Fibroblast of skin of back (primary cell): ENCODE measurements at places on chromosomes 1 and 21.
A peak's percentile ranks its signal among the peaks of the same experiment; 100 is the strongest.

DNA sequence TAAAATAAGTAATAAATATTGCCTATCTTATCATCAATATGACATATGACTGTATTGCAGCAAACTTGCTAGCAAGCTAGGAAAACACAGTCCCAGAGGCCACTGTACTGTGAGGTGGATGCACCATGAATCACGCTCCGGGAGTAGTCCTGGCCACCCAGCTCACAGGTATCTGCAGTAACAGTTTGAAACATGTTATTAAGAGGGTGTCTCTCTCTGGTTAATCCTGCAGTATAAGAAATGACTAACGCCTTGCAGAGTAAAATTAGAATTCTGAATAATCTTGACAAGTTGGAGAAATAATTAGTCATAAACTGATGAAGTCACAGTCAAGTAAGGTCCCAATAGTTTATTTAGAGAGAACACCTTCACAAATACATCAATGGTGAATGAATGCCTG lies 34.0 kb upstream of the DPT start:
- DNase-seq: no peak

DNA sequence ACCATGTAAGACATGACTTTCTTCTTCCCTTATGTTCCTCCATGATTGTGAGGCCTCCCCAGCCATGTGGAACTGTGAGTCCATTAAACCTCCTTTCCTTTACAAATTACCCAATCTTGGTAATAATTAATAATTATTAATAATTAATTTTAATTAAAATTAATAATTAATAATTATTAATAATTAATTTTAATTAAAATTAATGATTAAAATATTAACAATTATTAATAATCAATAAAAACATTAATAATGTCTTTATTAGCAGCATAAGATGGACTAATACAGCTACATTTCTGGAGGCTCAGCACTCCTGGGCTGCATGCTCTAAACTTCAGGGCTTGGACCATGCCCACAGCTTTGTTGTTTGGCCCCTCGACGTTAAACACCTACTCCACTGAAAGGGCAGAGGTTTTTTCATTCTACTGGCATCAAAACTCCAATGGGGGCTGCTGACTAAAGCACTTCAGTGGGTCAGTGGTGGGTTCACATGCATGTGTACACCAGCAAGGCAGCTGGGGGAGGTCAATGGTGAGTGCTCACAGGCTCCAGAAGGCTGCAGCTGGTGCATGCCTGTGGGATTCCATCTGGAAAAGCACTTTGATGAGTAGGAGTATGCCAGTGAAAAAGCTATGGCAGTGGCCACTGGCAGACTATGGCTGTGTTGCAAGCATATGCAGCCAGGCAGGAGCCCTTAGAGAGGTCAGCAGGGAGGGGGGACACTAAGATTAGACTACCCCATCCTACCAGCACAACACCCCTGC lies 561.3 kb downstream of the NCAM2 start:
- DNase-seq: no peak

DNA sequence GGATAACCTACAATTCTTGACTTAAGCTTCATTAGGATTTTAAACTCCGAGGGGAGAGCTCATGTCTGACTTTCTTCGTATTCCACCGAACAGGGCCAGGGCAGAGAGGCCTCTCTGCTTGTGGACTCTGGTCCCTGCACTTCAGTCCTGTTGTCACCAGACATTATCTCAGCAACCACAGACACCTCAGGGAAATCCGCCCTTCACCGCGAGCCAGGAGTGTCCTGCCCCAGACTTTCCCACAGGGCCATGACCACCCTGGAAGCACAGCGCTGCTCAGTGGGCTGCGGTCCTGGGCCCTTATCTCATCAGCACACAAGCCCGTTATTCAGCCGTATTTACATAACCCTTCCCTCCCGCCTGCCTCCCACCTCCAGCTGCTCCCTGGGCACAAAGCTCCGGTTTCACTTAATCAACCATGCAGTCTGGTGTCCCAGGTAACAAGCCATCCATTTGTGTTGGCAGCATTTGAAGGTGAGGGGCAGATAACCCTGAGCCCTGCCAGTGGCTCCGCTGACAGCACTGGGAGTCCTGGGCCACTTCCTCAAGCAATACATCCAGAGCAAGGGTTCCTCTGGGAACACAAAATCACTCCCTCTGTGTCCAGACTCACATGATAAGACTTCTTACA lies 122.8 kb upstream of the RAB4A start:
- DNase-seq: no peak

DNA sequence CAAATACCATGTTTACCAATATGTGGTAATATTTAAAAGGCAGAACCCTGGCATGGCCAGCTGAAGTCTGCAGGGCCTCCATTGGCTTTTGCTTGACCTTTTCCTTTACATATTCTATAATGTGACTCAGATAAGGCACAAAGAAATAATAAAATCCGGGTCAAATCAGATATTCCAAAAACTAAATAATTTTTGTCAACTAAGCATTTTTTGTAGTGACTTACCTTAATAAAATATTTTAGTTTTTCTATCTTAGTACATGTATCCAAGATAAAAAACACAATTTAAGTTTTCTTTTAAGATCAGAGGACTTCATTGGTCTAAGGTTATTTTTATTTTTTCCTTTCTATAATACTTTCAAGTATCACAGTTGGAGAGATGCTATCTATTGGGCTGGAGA lies 179.4 kb upstream of the ADAMTS5 start:
- DNase-seq: no peak

DNA sequence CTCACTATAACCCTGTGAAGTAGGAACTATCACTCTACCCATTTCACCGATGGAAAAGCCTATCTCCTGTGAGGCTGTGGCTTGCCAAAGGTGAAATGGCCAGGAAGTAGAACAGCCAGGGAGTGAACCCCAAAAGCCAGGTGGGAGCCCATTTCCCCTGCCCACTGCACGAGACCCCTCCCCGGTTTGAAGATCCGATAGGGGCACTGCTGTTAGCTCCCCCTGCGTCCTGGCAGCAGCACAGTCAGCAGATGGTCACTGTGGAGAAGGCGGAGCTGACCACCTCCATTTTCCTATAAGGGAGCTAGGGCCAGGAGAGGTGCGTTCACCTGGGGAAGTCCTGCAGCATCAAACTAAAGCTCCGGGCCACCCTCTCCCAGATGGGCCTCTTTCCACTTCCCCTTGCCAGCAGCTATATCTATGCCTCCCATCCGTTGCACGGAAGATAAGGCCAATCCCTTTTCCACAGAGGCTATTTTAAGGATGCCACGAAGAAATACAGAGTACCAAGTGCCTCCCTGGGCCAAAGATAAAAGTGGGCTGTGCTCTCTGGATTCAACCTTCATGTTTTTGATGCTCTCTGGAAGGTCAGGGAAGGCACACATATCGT lies 7.8 kb downstream of the ERG start:
- DNase-seq: no peak

DNA sequence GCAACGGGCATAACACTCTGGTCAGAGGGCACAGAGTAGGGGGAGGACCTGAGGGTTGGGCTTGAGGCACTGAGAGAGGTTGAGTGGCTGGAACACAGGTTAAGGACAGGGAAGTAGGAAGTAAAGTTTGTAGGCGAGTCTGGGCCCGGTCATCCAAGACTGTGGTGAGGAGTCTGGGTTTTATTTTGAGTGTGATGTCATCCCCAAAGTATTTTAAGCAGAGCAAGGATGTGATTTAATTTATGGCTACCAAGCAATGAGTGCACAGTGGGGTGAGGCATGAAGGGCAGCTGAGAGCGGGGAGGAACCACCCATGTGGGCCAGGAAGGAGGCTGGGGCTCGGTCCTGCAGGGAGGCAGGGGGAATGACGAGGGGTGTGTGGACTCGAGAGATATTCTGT lies 11.2 kb upstream of the VWA5B1 start:
- DNase-seq: peak; percentile 82

- no peak for DNase-seq
Observed at GRCh38 chr1:47571161-47571560, 133.3 kb downstream of the FOXD2 start.

DNA sequence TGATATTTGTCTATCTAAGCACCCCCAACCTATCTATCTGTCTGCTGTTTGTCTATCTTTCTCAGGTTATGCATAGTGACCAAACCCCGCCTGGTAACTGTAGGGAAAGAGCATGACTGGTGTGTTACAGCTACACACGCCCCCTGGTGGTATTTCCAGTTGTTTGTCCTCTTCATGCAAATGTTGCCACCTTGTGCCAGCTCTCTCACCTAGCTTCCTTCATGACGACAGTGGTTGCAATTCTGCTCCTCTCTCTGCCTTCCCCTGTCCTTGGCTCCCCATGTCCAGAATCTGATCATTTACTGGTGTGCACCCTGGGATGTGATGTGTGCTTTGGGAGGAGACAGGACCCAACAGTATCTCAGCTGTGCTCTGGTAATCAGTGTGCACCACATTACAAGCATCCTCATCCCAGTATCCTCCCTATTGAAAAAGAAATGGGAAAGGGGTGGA lies 8.1 kb upstream of the INKA2 start:
- DNase-seq: peak; percentile 73
